ENCODE measurements at places on chromosomes 7 and 10.
A peak's percentile ranks its signal among the peaks of the same experiment; 100 is the strongest.

DNA sequence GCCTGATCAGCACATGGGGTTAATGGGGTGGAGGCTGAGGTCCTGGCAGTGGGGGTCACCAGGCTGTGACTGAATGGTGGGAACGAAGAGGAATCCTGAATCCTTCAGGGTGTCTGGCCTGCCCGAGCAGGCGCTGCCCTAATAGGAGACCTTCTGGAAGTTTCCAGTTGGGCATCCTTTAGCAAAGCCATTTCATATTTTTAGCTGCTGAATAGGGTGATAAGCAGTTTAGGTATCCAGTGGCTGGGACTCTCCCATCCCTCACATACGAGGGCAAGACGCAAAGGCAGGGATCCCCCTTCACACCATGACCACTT is 159.3 kb downstream of the SH3PXD2A start:
- DNase-seq = no peak

DNA sequence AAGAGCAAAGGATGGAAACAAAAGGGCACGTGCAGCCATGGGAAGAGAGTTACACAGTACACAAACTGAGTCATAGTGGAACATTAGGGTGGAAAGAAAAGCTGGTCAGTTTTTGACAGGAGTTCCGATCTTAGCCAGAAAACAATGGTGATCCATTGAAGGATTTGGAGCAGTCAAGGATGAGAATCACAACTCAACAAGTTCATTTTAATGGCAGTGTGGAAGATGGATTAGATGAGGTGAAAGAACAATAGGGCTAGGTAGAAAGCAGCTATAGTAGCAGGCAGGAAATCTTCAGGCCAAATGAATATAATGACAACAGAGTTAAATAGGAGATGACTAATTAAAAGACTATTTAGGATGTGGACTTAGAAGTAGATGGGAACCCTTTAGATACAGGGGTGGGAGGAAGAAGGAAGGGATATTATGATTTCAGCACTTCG is 136.3 kb downstream of the DOCK4 start:
- no peak for DNase-seq

- peak; percentile 42 for DNase-seq
Observed at GRCh38 chr10:96765406-96766240, 45.3 kb upstream of the PIK3AP1 start.

DNA sequence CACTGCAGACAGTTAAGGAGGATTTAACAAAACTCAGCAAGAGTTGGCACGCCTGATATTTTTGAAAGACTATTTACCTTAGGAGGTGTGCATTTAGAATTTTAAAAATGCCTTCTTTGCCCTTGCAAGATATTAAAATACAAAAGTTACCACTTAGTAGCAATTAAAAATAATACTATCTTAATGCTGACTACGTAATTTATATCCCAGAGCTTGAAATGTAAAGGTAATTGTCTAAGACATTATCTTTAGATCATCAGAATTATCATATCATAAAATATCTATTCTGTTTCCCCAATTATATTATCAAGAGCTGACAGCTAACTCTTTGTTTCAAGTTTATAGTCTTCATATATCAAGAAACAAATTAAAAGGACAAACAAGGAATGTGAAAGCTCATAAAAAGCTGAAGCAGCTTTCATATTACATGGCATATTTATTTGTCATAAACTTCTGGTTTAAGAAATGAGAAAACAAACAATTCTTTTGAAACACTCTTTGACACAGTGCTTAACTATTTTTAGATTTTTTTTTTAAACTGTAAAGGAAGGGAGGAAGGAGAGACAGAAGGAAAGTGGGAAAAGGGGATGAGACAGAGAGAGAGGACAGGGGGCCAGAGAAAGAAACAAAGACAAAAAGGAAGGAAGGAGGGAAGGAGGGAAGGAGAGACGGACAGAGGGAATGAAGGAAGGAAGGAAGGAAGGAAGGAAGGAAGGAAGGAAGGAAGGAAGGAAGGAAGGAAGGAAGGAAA is 73.5 kb downstream of the RTKN2 start:
- no peak for DNase-seq

- DNase-seq = no peak
Observed at GRCh38 chr7:4682621-4683042, 537 bp downstream of the FOXK1 start.

- DNase-seq = no peak
Observed at GRCh38 chr10:93403152-93404047, 78.7 kb downstream of the MYOF start.

GRCh38 chr7:50416527-50417182 is 33.5 kb downstream of the FIGNL1 start:
- DNase-seq = no peak

DNA sequence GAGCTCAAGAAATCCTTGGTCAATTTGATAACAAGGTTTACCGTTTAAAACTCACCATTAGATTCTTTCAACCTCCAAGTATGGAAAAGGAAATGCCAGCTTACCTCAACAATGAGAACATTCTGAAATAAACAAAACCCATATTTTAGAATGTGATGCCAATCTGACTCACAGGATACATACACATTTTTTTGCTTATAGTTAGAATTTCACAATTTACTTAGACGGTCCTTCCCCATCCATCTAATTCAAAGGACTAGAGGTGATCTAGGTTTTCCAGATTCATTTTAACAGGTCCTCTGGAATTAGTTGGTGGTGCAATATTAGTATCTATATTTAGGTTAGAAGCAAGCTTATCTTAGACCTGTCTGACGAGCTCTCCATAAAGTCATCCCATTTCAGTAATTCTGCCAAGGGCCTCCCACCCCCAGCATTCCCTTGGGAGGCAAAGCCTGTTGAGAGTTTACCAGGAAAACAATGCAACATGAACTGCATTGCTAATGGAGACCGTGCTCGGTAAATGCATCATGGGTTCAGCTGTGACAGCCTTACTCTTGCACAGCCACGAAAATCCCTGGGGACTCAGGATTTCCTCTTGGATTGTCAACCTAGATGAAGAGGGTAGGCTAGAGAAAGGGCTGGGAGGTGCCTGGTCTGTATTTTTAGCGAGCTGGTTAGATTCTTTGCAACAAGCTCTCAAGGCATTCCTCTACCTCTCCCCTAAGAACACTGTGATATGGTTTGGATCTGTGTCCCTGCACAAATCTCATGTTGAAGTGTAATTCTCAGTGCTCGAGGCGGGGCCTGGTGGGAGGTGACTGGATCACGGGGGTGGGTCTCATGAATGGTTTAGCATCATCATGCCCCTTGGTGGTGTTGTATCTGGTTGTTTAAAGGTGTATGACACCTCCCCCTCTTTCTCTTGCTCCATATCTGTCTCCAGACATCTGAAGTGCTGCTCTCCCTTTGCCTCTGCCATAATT is 93.8 kb downstream of the PRTFDC1 start:
- no peak for DNase-seq

GRCh38 chr10:97533888-97534287 is 35.2 kb downstream of the UBTD1 start:
- no peak for DNase-seq

DNA sequence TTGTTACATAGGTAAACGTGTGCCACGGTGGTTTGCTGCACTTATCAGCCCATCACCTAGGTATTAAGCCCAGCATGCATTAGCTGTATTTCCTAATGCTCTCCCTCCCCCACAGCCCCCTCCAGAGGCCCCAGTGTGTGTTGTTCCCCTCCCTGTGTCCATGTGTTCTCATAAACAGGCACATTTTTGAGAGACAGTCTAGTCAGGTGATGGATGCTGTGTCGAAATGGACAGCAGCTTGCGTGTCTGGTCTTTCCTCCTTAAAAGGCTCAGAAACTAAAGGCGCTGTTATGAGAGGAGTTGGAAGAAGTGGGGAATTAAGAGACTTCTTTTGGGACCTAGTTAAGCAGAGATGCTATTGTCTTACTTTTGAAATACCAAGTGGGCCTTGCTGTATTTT is 296.0 kb downstream of the BBS9 start:
- DNase-seq = no peak

- DNase-seq = no peak
Observed at GRCh38 chr7:34675749-34676374, 17.8 kb downstream of the NPSR1 start.

GRCh38 chr10:74039561-74040145 is 41.7 kb downstream of the VCL start:
- no peak for DNase-seq

- DNase-seq = no peak
Observed at GRCh38 chr7:1781369-1781768, 111.3 kb downstream of the ELFN1 start.

- DNase-seq = peak; percentile 28
Observed at GRCh38 chr7:77416621-77417371, 647 bp upstream of the GSAP start.

DNA sequence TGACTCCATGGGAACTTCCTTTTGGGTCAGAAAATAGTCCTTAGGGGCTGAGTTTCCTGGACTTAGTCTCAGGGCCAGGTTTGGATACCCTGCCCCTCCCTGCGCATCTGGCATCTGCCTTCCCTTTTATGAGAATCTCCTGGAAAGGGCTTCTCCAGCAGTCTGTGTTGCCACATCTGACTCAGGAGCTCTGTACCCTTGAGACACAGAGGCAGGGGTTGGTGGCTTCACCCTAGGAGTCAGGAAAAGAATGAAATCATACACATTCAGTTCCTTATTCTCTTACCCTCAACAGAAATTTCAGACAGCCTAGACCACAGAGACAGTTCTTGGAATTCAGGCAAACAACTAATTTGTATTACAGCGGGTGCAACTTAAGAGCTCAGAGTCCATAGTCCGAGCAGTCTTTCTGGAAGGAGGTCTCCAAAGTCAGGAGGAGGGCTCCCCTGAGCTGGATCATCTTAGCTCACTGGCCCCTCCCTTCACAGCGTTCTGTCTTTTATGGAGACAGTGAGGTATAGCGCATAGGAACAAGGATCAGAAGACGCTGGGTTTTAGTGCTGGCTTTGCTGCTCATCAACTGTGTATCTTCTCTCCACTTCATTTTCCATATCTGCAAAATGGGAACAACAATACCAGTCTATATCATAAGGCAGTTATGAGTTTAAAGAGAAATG is 3.0 kb upstream of the PLAU start:
- DNase-seq = no peak

DNA sequence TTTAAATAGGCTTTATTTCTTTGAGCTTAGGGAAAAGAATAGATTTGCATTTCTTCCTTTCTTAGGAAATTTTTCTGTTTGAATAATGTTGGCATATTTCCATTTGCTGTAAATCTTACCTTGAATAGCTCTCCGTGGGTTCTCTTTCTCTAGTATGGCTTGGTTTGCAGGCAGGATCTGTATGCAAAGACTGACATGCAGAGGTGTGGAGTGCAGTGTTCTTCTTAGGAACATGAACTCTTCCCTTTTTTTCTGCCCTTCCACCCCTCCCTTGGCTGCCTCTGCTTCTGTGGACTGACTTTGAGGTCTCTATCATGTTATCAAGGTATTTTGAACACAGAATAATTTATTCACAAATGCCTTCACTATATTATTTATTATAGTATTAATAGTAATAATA is 222.8 kb downstream of the LHFPL3 start:
- DNase-seq = no peak

- DNase-seq = no peak
Observed at GRCh38 chr7:149844445-149844844, 6.3 kb downstream of the ZNF862 start.

DNA sequence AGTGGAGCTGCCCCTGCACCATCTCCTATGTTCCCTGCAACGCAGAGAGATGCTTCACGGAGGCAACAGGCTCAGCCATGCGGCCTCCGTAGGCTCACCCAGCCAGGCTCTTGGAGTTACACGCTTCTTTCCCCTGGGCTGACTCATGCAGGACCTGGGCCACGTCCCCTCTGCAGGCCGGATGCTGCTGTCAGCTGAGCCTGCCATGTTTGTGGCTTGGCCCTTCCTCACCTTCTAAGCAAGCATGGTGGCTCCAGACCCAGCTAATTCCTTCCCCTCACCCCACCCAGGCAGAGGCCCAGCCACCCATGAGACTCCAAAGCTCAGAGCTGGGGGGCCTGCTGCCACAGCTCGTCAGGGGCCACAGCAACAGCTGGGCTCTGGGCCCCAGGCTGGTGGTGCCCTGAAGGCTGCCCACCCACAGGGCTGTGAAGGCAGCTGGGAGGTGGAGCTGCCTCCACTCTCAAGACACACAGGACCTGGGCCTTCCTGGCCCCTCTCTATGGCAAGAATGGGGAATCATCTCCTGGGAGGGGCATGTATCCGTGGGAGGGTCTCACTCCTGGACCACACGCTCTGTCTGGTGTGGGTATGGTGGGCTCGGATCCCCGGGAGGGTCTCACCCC is 219.6 kb downstream of the ELFN1 start:
- DNase-seq = no peak

Data from D721Med (cell line).